Mammary epithelial cell (primary cell): ENCODE measurements at places on chromosomes 6 and 20.

GRCh38 chr20:50799890-50800550, 5.2 kb downstream of the BCAS4 start:
- DNase-seq = no peak

- no peak for DNase-seq
Measured at GRCh38 chr20:14512839-14513238, 175.4 kb upstream of the FLRT3 start.

DNA sequence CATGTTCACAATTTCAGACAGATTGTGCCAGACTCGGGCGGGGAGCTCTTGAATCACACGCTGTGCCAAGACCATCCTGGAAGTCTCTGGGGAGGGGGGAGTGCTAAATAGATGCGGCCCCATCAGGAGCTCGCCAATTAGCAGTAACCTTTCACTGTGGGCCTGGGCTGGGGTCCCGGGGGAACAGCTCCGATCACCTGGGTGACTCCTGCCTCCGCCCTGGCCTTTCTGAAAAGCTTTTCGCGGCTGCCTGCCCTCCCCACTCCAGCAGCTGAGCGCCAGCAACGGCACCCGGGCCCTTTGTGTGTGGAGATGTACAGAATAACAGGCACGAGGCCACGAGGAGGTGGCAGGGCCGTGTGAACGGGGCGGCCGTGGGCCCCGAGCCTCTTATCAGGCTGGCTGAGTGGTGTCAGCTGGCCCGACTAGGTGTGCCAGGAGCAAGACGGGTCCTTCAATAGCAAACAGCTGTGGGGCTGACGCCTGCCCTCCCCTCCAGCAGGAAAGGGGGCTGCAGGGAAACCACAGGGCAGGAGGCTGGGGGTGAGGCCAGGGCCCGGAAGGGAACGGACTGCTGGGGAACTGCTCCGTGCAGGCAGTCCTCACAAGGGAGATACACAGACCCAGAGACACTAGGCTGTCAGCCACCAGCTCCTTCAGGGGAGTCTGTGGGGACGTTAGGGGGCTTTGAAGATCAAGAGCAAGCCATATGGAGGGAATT, 56.8 kb downstream of the NOL4L start:
- DNase-seq = no peak

DNA sequence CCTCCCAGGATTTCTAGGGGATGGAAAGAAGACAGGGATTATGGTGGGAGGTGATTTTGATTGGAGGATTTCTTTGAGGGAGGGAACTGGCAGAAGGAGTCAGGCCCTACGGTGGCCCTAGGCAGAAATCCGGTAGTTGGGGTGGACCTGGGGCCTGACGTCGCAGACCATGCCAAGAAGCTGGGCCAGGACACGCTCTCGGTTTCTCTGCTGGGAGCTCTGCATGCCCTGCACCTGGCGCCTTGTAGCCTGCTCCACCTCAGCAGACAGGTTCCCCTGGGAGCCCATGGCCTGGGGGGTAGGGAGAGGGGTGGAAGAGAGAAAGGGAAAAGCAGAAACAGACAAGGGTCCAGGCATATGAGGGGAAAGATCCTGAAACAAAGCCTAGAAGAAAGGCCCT, 1.1 kb downstream of the ATP6V1G2 start:
- DNase-seq = no peak

DNA sequence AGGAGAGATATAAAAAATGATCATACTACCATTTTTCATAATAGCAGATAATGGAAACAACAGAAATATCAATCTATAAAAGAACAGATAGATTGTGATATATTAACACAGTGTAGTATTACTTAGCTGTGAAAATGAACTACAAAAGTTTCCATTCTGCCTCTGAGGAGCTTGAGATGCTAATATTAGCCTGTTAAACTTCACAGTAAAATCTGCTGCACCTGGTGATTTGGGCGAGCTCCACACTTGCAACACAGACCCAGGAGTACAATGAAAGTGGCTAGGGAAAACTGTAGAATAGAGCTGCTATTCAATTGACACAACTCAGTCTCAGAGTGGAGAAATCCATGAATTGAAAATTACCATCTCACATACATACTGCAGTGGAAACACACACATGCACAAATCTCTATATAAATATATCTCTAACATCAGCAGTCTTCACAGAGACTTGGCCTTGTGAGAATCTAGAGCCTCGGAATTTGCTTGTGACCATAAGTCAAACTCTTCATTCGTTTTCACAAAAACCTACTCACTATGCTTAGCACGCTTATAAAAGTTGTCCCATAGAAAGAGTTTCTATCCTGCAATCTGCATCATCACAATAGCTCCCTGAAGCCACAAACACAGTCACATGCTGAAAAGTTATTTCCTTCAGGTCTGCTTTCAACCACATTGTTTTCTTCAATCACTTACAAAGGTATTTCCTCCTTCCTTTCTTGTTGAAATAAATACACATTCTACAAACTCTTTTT, 133.0 kb downstream of the PAK5 start:
- no peak for DNase-seq

DNA sequence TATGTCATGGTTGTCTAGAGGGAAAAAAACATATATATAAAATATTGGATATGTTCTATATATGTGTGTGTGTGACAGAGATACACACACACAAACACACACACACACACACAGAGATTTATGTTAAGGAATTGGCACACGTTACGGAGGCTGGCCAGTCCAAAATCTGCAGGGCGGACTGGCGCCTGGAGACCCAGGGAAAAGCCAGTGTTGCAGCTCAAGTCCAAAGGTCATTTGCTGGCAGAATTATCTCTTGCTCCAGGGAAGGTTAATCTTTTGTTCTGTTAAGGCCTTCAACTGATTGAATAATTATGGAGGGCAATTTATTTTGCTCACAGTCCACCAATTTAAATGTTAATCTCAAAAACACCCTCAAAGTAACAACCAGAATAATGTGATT, 37.5 kb upstream of the PDE7B start:
- no peak for DNase-seq
